ENCODE measurements at places on chromosomes 2 and 18.

GRCh38 chr2:230666446-230666845, 46.2 kb upstream of the CAB39 start:
- DNase-seq, result no peak

DNA sequence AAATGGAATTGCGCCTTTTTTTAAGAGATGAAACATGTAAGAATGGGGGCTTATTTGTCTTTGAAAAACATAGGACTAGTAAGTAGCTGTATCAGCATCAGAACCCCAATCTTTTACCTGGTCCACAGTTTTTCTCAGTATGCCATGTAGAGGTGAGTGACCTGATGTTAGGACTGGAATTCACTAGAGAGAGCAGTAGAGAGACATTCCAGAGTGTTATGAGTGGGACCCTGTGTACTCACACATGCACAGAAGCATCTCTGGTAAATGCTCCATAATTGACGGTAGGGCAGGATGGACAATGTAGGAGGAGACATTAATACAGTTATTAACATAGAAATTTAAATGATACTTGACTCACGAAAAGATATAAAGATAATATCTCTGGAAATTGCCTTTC, 1.4 kb upstream of the GALNT13 start:
- DNase-seq, result no peak

DNA sequence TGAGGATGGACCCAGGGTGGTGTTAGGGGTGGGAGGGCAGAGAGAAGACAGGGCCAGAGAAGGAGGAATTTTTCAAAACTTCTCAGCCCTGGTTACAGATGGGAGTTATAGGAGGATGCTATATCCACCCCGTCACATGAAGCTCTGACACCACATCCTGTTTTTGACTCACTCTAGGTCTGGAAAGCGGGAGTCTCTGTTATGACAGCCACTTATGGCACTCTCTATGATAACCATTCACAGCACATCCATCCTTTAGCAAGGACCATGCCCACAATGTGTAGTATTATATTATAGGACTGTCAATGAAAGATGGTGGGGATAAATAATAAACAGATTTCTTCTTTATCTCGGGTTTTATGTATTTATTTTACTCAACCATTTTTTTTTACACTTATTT, 461.2 kb downstream of the CDH2 start:
- DNase-seq, result no peak

DNA sequence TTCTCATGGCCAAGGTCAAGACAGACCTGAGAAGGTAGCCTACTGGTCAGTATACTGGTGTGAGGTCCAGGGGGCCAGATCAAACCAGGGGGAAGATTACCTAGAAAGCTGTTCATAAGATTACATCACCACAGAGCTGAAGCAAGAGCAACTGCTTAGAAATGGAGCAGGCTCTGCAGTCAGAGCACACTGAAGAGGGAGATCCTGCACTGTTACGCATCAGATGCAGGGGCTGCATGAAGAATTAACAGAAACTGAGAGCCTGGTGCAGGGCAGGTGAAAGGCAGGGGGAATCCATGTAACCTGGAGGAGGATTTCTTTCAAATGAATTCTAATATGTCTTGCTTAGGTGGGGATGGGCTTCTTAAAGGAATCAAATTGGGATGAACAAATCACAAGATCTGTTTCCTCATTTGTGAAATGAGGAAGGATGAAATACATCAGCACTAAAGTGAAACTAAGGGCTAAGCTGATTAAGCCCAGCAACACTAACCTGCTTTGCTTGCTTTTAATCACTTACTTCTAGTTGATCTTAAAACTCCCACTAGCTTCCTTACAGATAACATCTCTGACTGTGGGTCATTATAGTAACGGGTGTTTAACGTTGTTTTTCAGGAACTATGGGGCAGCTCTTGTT, 74.3 kb upstream of the ADAM23 start:
- no peak for DNase-seq

GRCh38 chr2:85950743-85951142, 62.0 kb upstream of the ST3GAL5 start:
- no peak for DNase-seq
